ENCODE measurements at places on chromosomes 12 and 14.

GRCh38 chr14:21768875-21769257 lies 95.2 kb upstream of the OR4E1 start:
- DNase-seq = no peak

DNA sequence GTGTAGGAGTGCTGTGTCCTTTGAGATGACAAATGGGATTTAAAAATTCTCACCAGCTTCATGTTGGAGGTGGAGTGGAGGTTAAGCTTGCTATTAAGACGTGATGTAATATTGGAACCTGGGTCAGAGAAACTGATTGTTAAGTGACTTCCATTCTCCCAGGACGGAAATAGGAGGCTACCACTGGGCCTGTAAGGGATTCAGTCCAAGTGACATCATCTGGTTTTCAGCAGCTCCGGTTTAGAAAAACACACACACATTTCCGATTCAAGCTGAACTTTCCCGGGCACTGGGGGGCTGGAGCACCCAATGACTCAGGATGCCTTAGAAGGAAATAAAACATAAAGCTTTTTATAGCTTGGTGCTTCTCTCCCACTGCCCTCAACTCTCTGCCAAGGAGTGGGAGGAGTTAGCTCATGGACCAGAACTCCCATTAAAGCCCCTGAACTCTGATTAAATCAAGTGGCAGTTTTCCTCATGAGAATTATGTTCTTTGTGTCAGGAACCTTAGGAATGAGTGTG lies 12.4 kb downstream of the CALM1 start:
- peak; percentile 95 for DNase-seq

- no peak for DNase-seq
Observed at GRCh38 chr12:40752011-40752410, 59.8 kb downstream of the CNTN1 start.

- DNase-seq = no peak
Observed at GRCh38 chr12:120361506-120362208, 7.3 kb downstream of the MSI1 start.

DNA sequence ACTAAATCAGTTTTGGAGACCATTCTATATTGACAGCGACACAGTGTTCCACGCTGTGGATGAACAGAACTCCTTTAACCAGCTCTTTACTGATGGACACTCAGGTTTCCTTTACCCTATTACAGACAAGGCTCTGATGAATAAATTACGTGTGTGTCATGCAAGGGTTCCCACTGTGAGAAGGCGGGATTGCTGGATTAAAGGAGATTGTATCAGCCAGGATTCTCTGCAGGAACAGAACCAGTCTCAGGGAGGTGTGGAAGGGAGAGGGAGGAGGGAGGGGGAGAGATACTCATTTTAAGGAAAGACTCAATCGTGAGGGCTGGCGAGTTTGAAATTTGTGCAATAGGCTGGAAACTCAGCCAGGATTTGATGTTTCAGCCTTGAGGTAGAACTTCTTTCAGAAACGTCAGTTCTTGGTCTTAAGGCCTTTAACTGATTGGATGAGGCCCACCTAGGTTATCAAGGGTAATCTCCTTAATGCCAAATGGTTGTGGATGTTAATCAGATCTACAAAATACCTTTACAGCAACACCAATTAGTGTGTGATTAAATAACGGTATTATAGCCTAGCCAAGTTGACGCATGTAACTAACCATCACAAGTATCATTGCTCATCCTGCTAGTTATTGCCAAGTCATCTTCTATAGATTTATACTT lies 104.0 kb downstream of the GCH1 start:
- no peak for DNase-seq

All from non-pigmented ciliary epithelial cell (primary cell).